ENCODE measurements at places on chromosomes 4 and X.

DNA sequence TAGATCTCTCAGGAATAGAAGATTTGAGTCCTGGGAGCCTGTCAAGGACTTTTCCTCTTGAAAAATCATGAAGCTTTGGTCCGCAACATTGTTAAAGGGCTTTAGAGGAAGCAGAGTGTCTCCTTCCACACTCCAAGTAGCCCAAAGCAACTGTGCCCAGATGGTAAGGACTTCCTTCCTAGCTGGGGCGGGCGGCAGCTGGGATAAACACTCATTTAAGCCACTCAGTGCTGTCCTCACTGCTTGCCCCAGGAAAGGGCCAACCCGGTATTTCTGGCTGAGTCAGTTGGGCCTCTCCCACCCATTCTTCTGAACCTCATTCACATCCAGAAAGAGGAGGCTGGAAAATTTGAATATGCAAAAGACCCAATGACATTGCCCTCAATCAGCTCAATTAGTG lies 144.3 kb downstream of the CHIC2 start:
- DNase-seq: no peak

DNA sequence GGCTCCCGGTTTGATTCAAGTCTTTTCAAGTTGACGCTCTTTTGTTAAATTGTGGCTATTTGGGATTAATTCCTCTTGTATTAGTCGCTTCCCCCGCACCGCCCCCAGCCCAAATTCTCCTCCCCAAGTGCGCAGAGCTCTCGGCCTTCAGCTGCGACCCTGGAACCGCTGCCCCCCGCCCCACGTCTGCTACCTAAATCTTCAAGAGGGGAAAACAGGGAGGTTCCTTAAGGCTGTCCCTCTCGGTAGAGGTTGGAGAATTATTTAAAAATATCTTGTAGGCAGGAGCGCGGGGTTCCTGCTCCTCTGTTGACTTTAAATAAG lies 860 bp upstream of the RPS6KA3 start:
- no peak for DNase-seq

DNA sequence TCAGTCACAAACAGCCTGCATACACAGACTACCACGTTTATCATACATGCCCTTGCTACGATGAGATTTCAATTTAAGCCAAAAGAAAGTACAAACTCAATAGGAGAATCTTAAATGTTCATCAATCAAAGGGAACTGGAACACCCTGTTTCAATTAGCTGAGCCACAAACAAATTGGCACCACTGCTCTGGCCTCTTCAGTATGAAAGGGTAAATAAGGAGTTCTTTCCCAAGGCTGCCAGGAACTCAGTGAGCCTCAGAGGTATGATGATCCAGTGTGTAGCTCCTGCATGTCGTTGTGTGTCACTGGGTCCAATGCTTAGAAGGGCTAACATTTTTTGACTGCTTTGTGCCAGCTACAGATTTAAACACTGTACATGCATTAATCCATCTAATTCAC lies 5.4 kb downstream of the RNF150 start:
- DNase-seq: no peak

GRCh38 chrX:153333821-153334653 lies at the start of gene ZNF275:
TSS of gene ZNF275 (plus strand) at chrX:153334153. CDS start at chrX:153336680, 2,527 bp downstream.
- DNase-seq: peak; percentile 58

- no peak for DNase-seq
These were observed 15.7 kb upstream of the PLCXD1 start for GRCh38 chrX:265502-265901.

- DNase-seq: no peak
These were observed 624 bp downstream of the BEX5 start for GRCh38 chrX:102154900-102155805.

- no peak for DNase-seq
These were observed 51.5 kb downstream of the ACSL4 start for GRCh38 chrX:109681475-109682081.

Data from stimulated activated CD4-positive, alpha-beta T cell treated with anti-CD3 and anti-CD28 coated beads, Interleukin-1b, Interleukin-23, amount 100 ng/mL, for 1 hour (primary cell).